ENCODE measurements at places on chromosomes 3 and 15.

DNA sequence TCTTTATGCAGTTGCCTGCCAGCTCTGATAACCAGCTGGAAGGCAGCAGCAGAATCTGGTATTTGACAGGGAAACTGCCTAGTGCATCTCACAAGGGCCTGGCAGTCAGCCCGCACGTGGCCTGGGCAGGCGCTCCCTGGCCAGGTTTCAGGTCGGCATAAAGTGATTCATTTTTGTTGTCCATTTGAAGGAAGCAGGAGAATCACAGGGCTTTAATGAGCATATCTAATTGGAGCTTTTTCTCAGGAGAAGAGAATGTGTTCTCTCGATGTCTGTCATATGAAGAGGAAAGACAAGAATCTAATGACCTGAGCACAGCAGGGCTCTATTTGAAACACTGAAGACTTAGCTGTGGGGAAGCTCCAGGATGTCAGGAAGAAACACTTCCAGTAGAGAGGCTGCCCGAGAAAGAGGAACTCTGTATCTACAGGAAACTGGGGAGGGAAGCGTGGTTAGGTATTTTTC lies 98.8 kb upstream of the MB21D2 start:
- no peak for DNase-seq

DNA sequence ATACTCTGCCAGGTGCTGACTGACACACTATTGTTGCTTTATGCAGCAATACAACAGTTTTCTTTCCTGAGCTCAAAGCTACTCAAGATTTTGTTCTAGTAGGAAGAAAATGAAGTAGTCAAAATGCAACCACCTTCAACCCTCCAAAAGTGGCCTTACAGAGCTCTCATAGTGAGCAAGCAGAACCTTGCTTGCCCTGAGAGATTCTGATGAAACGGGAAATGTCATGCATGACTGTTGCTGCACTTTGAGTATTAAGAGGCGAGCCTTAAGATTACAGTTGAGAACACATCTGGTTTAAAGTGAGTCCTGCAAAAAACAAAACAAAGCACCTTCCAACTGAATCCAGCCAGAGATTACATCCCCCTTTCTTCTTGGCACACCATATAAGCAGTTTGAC lies 29.7 kb downstream of the MINDY4B start:
- DNase-seq = no peak

GRCh38 chr3:34065901-34066300 lies 267.5 kb downstream of the PDCD6IP start:
- no peak for DNase-seq

GRCh38 chr3:61736506-61736905 lies 175.1 kb downstream of the PTPRG start:
- DNase-seq = no peak

GRCh38 chr3:187288131-187288854 lies 3.2 kb downstream of the MASP1 start:
- DNase-seq = no peak

GRCh38 chr15:46732060-46732459 lies 985.2 kb upstream of the SEMA6D start:
- DNase-seq = no peak

DNA sequence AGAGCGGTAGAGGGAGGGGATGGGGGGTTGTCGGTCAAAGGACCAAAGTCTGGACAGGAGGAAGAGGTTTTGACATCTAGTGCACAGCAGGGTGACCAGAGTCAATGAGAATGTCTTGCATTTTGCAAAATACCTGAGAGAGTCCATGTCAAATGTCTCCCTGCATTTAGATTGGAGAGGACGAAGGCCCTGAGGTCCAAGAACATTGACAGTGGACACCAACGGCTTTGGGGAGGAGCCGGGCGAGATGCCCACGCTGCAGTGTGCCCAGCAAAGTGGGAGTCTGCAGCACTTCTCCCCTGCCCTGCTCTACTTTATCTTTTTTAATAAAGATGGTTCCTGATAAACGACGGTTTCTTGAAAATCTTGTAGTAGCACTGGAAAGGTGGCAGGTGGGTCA lies 67.4 kb upstream of the TAMM41 start:
- DNase-seq = no peak

GRCh38 chr3:150059241-150059640 lies 88.5 kb upstream of the PFN2 start:
- DNase-seq = no peak

DNA sequence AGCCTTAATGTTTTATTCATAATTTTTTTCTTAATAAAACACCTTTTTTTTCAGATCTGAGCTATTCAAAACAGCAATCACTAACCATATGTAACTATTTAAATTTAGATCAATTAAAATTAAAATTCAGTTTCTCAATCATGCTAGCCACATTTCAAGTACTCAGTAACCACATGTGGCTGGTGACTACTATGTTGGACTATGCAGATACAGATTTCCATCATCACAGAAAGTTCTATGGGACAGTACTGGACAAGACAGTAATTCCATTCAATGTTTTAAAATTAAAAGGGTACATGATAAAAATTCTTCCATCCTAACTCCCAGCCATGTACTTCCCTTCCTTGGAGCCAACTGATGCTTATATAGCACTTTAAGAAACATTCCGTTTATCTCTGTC lies 119.3 kb downstream of the GLDN start:
- peak; percentile 2 for DNase-seq

DNA sequence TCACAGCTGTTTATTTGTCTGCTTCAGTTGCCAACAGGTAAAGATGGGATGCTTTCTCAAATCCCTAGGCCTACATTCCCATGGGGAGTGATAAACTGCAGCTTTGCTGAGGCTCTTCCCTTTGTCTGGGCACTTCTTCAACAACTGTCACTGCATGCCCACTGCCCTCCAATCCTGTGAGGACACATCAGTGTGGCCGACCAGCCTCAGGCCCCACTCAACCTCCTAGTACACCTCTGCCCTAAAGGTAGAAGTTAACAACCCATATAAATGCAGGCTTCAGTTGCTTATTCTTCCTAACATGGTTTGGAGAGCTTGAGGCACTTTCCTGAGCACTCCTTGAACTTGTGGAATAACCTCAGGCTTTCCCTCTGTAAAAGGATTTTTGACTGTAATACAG lies 49.6 kb downstream of the ROPN1B start:
- DNase-seq = no peak

GRCh38 chr3:66393333-66394005 lies 107.4 kb downstream of the LRIG1 start:
- DNase-seq = peak; percentile 55

GRCh38 chr3:58829321-58830000 lies 162.9 kb upstream of the FAM3D start:
- DNase-seq = no peak

GRCh38 chr3:45185052-45185451 lies 38.9 kb upstream of the CDCP1 start:
- no peak for DNase-seq

DNA sequence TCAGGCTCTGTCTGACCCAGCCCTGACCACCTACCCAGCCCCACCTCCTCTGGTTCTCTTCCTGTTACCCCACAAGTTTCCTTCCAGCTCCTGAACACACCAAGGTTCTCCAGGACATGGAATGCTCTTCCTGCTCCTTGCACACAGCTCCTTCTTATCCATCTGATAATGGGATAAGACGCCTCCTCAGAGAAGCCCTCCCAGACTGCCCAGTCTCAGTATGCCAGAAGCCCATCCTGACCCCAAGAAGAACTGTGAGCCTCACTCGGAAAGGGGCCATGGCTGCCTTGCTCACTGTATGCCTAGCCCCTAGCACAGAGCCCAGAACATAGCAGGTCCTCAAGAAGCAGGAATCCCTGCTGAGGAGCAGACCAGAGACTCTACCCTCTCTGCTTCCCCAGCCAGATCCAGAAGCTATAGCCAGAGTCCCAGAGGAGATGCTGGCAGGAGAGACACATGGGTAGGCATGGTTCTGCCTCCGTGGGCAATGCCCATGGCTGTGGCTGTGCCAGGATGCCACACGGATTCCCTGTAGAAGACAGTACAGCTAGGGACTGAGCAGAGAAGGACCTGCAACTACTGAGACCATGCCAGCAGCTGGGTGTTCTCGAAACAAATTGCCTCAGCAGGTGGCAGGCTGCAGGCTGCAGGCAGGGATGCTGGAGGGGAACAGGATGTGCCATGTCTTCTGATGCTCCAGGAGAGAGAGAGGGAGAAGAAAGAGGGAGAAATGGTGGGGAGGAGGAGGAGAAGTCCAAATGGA lies 74.0 kb upstream of the LINGO1 start:
- DNase-seq = no peak

DNA sequence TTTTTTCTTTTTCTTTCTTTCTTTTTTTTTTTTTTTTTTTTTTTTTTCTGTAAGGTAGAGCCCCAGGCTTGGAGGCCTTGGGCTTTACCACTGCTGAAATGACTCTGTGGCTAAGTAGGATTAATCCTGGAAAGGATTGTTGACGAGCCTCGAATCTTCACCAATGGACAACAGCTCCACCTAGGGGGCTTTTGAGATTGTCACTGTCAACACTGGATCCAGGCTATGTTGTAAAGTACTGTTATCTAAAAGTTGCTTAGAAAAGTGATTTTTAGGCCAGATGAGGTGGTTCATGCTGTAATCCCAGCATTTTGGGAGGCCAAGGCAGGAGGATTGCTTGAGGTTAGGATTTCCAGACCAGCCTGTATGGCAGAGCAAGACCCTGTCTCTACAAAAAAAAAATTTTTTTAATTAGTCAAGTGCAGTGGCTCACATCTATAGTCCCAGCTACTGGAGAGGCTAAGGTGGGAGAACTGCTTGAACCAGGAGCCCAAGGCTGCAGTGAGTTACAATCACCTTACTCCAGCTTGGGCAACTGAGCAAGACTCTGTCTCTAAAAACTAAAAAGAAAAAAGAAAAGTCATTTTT lies 41.6 kb downstream of the KLHL18 start:
- DNase-seq = peak; percentile 77

DNA sequence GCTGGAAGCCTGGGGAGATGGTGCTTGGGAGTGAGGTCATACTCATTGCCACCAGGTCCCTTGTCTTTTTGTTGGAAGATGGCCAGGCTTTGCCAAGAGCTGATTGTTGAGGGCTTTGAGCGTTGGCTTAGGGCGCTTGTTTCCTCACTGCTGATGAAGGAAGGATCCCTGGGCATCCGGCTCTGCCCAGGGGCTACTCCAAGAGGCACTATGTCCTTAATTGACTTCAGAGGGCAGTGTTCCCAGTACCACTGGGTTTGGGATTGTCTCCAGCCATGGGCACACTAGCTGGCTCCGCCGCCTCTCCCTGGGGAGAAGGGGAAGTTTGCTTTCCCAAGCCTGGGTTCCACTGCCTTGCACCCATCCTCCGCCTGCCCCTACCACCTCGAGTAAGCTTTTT lies 57.2 kb upstream of the RGMA start:
- no peak for DNase-seq

DNA sequence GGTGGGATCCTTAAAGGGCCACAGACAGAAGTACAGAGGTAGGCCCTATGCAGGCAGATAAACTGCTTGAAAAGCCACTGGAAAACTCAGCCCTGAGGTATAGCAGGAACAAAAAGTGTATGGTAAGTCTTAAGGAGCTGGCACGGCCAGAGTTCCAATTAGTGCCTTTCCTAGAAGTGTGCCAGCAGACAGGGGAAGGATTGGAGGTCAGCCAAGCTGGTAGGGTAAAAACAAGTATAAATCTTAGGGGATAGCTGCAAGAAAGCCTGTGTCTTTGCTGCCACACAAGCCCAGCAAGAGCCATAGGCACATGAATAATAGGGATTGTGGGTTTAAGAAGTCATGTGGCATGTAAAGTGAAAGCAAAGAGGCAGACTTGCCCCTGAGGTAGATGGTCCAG lies 582.5 kb downstream of the PLOD2 start:
- no peak for DNase-seq

DNA sequence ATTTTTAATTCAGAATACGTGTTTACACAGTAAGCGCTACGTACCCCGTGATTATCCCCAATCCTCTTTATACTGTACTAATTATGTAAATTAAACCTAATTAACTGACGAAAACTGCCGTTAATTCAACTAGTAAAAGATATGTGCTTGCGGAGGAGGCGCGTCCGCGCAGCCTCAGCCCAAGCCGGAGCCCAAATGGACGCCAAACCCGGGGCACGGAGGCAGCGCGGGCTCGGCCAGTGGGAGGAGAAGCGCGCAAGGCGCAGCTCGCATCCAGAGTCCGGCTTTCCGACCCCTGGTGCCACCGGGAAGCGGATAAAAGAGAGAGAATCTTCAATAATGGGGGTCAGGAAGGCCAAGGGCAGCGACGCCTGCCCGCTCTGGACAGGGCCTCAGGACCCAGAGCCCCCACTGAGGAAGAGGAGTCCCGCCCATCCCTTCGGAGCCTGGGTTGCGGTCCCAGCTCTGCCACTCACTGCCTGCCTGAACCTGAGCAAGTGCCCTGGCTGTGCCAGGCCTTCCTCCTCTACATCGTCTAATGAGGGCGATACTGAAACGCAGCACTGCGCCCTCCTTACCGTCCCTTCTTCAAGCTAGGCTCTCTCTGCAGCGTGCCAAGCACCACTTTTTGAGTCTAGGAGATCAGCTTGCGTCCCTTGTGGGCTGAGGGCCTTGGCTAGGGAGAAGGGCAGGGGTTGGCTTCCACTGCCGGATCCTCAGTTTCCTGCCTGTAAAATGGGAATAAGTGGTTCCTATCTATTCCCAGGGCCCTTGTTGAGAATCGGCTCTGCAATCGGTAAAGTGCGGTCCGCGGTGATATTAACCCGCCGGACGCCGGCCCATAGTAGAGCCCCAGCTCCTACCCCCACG lies 5.0 kb upstream of the SKOR1 start:
- no peak for DNase-seq

DNA sequence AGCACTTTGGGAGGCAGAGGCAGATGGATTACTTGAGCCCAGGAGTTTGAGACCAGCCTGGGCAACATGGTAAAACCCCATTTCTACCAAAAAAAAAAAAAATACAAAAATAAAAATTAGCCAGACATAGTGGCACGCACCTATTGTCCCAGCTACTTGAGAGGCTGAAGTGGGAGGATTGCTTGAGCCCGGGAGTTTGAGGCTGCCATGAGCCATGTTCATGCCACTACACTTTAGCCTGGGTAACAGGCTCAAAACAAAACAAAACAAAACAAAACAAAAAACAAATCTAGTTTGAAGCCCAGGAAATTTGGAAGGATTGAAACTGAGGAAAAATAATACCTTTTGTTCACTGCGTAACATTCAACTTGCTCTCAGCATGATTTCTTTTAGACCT lies 16.6 kb downstream of the TMOD3 start:
- no peak for DNase-seq

DNA sequence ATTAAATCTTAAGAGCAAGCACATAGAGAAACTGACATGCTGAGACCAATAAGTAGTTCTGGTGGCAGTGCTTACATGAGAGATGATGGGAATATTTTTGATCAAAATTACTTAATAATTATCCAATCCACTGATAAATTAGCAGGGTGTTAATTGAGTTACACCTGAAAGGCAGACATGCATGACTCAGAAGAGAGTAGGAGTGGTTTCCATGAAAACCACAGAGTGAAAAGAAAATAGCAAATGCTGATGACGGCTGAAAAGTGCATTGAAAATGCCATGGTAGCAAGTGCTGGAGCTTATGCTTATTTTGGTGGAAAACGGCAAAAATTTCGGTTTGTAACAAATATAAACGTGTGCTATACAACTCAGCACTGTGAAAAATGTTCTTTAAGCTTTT lies 267.8 kb upstream of the LRRN1 start:
- no peak for DNase-seq

DNA sequence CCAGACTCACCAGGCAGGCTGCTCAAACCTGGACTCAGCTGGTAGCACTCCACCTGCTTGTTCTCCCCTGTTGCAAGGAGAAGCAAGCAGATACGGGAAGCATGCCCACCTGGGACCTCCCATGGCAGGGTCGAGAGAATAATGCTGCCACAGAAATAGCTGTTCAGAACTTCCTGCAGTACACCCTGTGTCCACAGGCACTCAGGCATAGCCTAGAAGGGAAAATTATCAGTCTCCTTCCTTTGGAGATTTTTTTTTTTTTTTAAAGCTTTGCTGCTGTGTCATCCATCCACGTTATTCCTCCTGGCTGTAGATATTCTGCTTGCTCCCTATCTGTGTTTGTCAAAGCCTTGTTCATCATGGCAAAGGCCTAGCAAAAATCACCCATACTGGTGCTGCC lies 32.7 kb upstream of the RPS17 start:
- no peak for DNase-seq
